ENCODE measurements at places on chromosomes 5 and 9. TPM values are rescaled to one million over a fixed set of nuclear protein-coding genes. Genes with fewer than 3 reads are reported as not detected.

Gene CACFD1
- 42.6 TPM for total RNA-seq

DNA sequence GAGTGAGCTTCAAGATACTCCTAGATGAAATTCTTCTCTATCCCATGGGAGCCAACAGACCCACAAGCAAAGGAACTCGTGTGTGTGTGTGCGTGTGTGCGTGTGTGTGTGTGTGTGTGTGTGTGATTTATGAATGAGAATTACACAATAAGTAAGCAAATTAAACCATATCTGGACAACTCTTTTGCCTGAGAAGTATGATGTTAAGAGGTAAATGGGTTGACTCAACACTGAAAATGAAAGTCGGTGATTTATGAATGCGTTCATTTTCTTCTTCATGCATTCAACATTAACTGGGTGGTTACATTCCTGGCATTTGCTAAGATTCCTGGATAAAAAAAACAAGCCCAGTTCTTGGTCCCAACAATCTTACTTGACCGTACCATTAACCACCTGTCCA lies 171.3 kb upstream of the ZNF462 start:
- H3K27me3 ChIP-seq, result no peaks in the 10 kb centered on the region
- no peak overlapping the region for H3K4me3 ChIP-seq
- no peaks in the 10 kb centered on the region for H3K4me1 ChIP-seq
- no peak overlapping the region for H3K27ac ChIP-seq
- DNase-seq, result no peak

Gene LCN6
- not detected for total RNA-seq

Gene OR1L8
- not detected for total RNA-seq

GRCh38 chr5:9156282-9156681 lies 389.6 kb downstream of the SEMA5A start:
- H3K36me3 ChIP-seq, result peaks cover 10% of the 10 kb centered on the region
- no peaks in the 10 kb centered on the region for H3K27me3 ChIP-seq
- H3K4me1 ChIP-seq, result peaks cover 6% of the 10 kb centered on the region
- no peak overlapping the region for H3K4me3 ChIP-seq
- no peak overlapping the region for H3K27ac ChIP-seq
- DNase-seq, result no peak

DNA sequence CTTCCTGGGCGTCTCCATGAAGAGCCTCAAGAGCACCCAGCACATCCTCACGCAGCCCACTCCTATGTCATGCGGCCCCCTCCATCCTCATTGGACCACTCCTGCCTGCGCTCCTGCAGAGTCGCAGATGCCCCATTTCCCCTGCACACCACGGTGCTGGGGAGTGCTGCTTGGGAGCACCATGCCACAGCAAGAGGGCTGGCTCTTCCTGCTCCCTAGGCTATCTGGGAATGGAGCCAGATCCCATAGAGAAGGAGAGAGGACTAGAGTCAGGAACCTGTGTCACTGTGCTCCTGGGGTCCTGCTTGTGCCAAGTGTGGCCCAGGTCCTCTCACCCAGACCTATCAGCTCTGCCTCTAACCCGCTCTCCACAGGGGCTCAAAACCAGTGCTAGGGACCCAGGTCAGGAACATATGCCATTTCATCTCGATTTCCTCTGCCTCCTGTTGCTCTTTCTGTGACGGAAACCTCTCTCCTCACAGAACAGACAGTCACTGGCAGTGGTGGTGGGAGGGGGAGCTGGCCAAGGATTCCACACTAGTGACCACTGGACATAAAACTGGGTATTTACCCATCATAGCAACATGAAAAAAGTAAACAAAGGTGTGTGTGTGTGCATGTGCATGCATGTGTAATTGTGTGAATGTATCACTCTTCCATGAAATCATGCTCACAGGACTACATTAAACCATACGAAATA lies 178.4 kb downstream of the TTLL11 start:
- no peaks in the 10 kb centered on the region for H3K36me3 ChIP-seq
- peaks cover 3% of the 10 kb centered on the region for H3K27me3 ChIP-seq
- no peaks in the 10 kb centered on the region for H3K4me1 ChIP-seq
- no peak overlapping the region for H3K4me3 ChIP-seq
- H3K27ac ChIP-seq, result no peak overlapping the region
- no peak for DNase-seq

Gene SPARC
- 422 TPM for total RNA-seq

DNA sequence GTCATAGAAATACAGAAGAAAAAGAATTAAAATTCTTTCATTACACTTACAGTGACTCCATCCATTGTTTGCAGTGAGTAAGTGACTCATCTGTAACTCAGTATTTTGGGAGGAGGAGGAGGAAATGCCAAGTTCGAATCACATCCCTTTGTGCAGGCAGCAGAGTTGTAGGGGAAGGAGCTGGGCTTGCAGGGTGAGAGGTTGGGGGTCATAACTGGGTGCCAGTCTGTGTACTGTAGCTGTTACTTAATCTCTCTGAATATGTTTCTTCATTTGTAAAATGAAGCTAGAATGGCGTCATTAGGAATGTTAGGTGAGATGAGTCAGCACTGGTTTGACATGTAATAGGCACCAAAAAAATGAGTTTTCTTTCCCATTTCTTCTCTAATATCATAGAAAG lies 235.7 kb upstream of the ADAMTSL1 start:
- no peak overlapping the region for H3K4me3 ChIP-seq
- H3K4me1 ChIP-seq, result no peaks in the 10 kb centered on the region
- no peaks in the 10 kb centered on the region for H3K27me3 ChIP-seq
- no peak for DNase-seq

Measured in neural crest cell (in vitro differentiated cells).